ENCODE measurements at places on chromosomes 12 and 14. TPM values are rescaled to one million over a fixed set of nuclear protein-coding genes. Genes with fewer than 3 reads are reported as not detected.

FLRT2 gene
- total RNA-seq: 0.18 TPM

SPRYD3 gene
- total RNA-seq: 57.8 TPM

SERPINA1 gene
- 4.9 TPM for total RNA-seq

NFE2 gene
- 0.40 TPM for total RNA-seq

MYF5 gene
- total RNA-seq: not detected

SERPINA9 gene
- total RNA-seq: not detected

KRT7 gene
- 2.1 TPM for total RNA-seq

CD4 gene
- 76.9 TPM for total RNA-seq

TBC1D30 gene
- total RNA-seq: 0.24 TPM

ANO4 gene
- not detected for total RNA-seq

PIWIL1 gene
- not detected for total RNA-seq

MPHOSPH9 gene
- total RNA-seq: 37.5 TPM

CAPZA3 gene
- total RNA-seq: not detected

TAS2R9 gene
- total RNA-seq: not detected

Data from activated T-cell treated with anti-CD3 and anti-CD28 coated beads, Interleukin-2, amount 50 U/mL, for 4 hours (primary cell).